Panc1 (cell line): ENCODE measurements at places on chromosomes 13 and 19.

- H3K36me3 ChIP-seq = no peaks in the 10 kb centered on the region
- peaks cover 6% of the 10 kb centered on the region for H3K4me1 ChIP-seq
- no peak overlapping the region for H3K4me3 ChIP-seq
Observed at GRCh38 chr19:498511-498891, 2.2 kb downstream of the MADCAM1 start.

GRCh38 chr13:26378116-26378515, 124.2 kb downstream of the CDK8 start:
- H3K27ac ChIP-seq = no peak overlapping the region
- no peak overlapping the region for H3K4me3 ChIP-seq
- H3K27me3 ChIP-seq = no peaks in the 10 kb centered on the region
- no peak for DNase-seq
- no peaks in the 10 kb centered on the region for H3K36me3 ChIP-seq

- no peak for DNase-seq
- H3K27me3 ChIP-seq = no peaks in the 10 kb centered on the region
- no peaks in the 10 kb centered on the region for H3K4me1 ChIP-seq
- peak overlapping the region; percentile 95 for H3K4me3 ChIP-seq
Observed at GRCh38 chr19:44024900-44025216, 321 bp upstream of the ZNF222 start.

- H3K36me3 ChIP-seq = no peaks in the 10 kb centered on the region
- H3K4me1 ChIP-seq = no peaks in the 10 kb centered on the region
- H3K27ac ChIP-seq = no peak overlapping the region
Observed at GRCh38 chr19:48685583-48685982, 10.2 kb upstream of the FUT2 start.

- H3K36me3 ChIP-seq = no peaks in the 10 kb centered on the region
- H3K4me3 ChIP-seq = no peak overlapping the region
- H3K27ac ChIP-seq = no peak overlapping the region
- DNase-seq = no peak
- no peaks in the 10 kb centered on the region for H3K4me1 ChIP-seq
Observed at GRCh38 chr13:34671137-34671536, 270.9 kb upstream of the NBEA start.

DNA sequence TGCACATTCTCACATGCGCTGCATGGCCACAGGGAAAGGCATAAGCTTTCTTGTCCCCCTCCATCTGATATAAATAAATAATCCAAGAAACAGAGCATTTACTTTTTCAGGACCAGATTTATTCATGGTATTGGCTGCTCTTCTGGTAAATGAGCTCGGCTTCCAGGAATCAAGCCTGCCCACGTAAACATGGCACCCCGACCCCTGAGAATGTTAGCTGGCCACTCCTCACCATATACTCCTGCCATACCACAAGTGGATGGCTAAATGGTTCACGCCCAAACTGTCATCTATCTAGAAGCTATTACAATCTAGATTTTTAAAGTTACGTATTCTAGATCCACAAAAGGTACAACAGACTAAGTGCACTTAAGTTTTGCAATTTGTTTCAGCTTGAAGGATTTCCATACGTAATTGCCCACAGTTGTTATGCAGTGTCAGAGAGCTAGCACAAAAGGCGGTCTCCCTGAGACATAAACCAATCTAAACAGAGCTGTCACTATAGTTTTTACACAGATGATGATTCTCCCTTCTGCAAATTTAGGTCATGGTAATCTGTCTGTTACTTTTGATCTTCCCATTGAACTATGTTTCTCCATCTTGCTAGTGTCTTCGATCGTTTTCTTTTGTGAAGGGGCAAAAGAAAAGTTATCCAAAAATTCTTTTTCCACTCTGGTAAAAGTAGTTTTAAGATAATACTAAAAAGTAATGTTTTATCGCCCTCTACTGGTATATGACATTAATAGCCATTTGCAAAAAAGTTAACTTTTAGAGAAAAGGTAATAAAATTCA, 16.2 kb upstream of the FOXO1 start:
- no peak overlapping the region for H3K4me3 ChIP-seq
- no peak for DNase-seq
- no peaks in the 10 kb centered on the region for H3K36me3 ChIP-seq

DNA sequence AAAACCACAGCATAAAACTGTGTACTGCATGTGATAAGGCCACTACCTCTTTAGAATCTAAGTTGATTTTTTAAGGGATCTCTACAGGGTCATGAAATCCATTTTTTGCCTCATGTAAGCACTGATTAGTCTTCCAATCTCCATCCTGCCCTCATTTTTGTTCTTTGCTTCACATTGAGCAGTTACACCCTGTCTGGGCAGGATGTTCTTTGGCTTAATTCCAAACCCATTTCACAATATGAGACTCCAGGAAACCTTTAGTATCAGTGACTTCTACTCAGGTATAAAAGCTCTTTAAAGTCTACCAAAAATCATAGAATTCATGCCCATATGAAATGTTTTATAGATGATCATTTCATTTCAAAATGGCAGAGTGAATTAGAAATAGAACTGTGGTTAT, 592.6 kb downstream of the TBC1D4 start:
- DNase-seq = no peak
- no peaks in the 10 kb centered on the region for H3K4me1 ChIP-seq
- no peak overlapping the region for H3K4me3 ChIP-seq
- H3K36me3 ChIP-seq = no peaks in the 10 kb centered on the region

DNA sequence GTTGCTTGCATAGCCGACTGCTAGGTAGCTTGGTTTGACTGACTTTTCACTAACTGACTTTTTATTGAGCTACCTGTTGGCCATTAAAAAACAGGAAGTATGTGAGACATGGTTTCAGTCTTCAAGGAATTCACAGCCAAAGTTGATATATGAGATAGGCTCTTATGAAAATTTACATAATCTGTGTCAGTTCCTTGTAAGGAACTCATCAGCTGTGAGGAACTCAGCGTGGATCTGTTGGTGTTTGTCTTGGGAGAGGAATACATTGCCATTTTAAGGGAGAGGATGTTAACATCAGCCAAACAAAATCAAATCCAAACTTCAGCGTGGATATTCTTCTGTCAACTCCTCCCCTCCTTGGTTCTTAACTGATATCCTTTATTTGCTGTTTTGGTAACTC, 2.0 kb downstream of the RNF113B start:
- no peaks in the 10 kb centered on the region for H3K36me3 ChIP-seq
- H3K4me1 ChIP-seq = peaks cover 42% of the 10 kb centered on the region
- no peak for DNase-seq
- H3K4me3 ChIP-seq = no peak overlapping the region
- H3K27me3 ChIP-seq = no peaks in the 10 kb centered on the region
